ENCODE measurements at places on chromosomes 5 and 9. TPM values are rescaled to one million over a fixed set of nuclear protein-coding genes. Genes with fewer than 3 reads are reported as not detected.

RAB14 gene
- total RNA-seq: 45.4 TPM

LMAN2 gene
- total RNA-seq: 122 TPM

DOCK2 gene
- 229 TPM for total RNA-seq

NIM1K gene
- total RNA-seq: 4.3 TPM

SUSD3 gene
- total RNA-seq: 45.4 TPM
